ENCODE measurements at places on chromosomes 3 and 15.

- DNase-seq, result no peak
Measured at GRCh38 chr3:14494973-14495300, 45.2 kb downstream of the GRIP2 start.

DNA sequence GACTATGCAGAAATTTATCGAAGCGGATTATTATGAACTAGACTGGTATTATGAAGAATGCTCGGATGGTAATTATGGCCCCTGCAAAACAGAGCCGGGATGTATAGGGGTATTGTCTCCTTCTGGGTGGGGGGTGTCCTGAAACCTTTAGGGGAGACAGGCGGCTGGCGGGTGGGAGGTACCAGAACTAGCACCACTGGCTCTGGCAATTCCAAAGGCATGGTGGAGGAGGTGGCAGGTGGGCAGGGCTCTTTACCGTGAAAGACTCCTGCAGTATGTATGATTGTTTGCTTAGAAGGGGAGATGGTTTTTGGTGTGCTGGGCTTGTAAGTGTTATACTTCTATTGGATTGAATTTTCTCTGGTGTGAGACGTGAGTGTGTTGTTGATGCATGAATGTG, 58.4 kb downstream of the TRAK1 start:
- no peak for DNase-seq

GRCh38 chr3:70982700-70983140, 600.8 kb downstream of the FOXP1 start:
- no peak for DNase-seq

DNA sequence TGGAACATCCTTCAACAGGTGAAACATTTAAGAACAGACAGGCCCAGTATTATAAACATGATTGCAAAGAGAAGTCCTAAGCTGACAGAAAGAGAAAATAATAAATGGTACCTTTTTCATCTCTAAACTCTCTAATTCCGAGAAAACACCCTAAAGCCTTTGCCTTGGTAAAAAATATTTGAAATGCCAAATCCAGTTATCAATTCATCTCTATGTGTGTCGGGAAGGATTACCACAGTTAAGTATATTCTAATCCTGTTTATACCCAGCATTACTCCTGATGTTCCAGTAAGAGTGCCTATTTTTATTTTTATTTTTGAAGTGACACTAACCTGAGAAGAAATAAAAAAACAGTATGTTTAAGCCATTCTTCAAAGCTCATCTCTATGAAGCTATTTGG, 219.3 kb upstream of the NANOGP8 start:
- DNase-seq, result no peak

GRCh38 chr3:146640361-146640760, 35.2 kb upstream of the PLSCR5 start:
- DNase-seq, result no peak

- no peak for DNase-seq
Measured at GRCh38 chr3:127442506-127442905, 148.0 kb downstream of the TPRA1 start.

GRCh38 chr15:43518197-43518761, 871 bp downstream of the MAP1A start:
- no peak for DNase-seq

- no peak for DNase-seq
Measured at GRCh38 chr3:99872923-99873254, 55.2 kb downstream of the CMSS1 start.

DNA sequence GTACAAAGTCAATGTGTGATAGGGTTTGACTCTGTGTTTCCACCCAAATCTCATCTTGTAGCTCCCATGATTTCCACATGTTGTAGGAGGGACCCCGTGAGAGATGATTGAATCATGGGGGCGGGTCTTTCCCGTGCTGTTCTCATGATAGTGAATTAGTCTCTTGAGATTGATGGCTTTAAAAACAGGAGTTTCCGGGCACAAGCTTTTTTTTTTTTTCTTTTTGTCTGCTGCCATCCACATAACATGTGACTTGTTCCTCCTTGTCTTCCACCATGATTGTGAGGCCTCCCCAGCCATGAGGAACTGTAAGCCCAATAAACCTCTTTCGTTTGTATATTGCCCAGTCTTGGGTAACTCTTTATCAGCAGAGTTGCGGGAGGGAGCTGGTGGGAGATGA, 259.6 kb downstream of the TUSC7 start:
- no peak for DNase-seq

- no peak for DNase-seq
Measured at GRCh38 chr3:146557745-146558144, 13.3 kb upstream of the PLSCR1 start.

DNA sequence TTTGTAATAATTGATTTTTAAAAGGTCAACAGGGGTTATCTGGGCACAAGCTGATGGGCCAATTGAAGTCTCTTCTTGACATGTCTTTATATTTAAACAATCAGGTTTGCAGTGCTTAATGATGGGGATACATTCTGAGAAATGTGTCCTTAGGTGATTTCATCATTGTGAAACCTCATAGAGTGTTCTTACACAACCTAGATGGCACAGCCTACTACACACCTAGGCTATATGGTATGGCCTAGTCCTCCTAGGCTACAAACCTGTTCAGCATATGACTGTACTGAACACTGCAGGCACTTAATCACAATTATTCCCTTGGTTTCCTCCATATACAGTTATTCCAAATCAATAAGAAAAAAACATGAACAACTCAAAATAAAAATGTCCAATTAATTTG, 75.8 kb downstream of the IQSEC1 start:
- DNase-seq, result no peak

DNA sequence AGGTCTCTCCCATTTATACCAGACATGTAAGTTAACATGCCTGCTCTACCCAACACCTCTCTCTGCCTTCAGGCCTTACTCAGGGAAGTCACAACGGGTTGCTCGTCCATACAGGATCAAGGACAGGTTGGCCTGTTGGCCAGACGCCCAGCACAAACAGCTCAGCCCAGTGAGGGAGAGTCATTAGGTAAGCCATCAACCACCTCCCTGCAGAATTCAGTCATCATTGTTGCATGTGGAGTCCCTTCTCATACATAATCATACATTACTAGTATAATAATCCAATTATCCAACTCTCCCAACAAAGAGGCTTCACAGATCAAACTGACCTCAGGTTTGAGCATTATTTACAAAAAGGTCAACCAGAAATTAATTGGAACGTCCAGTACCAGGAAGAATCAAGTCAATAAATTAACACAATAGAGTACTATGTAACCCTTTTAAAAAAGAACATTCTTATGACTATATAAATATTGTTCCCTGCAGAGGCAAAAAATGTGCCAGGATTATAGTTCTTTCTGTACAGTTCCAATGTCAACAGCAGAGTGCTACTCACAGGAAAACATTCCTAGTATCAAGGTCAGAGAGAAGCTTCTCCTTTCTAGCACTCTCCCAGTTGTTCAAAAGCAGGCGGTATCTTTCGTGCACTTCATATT, 33.2 kb downstream of the HOMER2 start:
- DNase-seq, result no peak

DNA sequence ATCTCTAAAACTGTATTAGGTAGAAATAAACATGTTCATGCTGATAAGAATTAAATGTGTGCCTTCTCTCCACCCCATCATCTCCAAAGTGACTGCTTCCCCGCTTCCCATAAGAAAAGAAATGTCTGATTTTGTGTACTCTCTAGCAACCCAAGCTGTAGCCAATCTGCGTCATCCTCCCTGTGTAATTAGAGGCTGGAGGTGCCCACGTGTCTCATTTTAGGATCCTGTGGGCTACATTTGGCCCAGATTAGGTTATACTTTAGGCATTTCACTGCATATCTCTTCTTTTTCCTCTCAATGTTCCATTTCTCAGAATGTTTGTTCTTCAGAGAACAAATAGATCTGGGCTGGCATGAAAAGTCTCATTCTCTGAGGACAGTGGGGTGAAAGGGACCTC, 19.3 kb upstream of the ZNF148 start:
- DNase-seq, result no peak

DNA sequence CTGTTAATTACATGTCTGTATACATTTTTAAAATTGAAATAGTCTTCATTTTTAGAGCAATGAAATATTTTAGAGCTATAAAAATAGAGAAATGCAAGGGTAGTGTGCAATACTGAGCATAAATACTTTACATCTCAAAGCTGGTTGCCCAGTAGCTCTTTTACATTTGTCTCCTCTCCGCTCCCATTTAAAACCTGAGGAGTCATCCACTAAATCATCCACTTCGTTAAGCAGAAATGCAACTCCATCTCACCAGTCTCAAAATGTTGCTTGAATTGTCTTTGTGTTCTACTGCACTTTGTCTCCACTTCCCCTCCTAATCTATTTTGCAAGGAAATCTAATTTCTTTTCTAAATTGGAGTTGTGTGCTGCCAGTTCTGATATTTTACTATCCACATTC, 563.6 kb downstream of the VGLL3 start:
- DNase-seq, result no peak

DNA sequence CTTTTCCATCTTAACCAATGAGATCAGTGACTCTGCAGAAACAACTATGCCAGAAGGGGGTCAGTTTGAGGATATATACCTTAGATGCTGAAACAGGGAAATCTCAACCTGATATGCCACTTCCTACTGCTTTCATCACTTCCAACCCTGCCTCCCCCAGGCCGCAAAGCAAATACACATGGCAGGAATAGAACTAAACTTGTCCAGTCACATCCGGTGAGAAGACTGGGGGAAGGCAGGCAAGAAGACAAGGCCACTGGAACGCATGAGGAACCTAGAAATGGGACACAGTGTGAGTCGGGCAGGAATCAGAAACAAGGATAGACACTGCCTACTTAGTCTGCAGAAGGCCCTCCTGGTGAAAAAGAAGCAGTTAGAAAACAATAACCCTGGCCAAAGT, 90.6 kb downstream of the MYO5A start:
- DNase-seq, result no peak

- DNase-seq, result no peak
Measured at GRCh38 chr3:37540786-37541185, 320.9 kb upstream of the CTDSPL start.

- DNase-seq, result no peak
Measured at GRCh38 chr3:168933614-168934013, 729.9 kb downstream of the MECOM start.

GRCh38 chr15:101198031-101198575, 53.7 kb downstream of the CHSY1 start:
- no peak for DNase-seq

- peak; percentile 2 for DNase-seq
Measured at GRCh38 chr15:49270541-49271421, 100.7 kb downstream of the GALK2 start.

GRCh38 chr15:29919380-29919881, 97.2 kb upstream of the TJP1 start:
- no peak for DNase-seq

GRCh38 chr3:134824791-134825190, 29.7 kb downstream of the EPHB1 start:
- DNase-seq, result no peak

DNA sequence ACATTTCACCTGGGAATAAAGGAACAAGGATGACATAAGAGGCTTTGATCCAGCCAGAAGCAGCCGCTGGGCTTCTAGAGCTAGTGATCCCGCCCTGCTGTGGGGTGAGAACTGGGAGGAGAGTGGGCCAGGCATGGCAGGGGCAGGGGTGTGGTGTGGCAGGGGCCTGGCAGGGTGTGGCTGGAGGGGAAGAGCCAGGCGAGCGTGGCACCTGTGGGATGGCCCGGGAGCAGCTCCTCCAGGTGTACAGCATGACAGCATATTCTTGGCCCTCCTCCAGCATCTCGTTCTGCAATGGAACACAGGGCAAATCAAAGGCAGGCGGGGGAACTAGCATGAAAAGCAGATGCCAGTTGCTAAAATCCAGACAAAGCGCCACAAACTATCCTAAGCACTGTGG, 35.5 kb downstream of the CYFIP1 start:
- DNase-seq, result no peak

GRCh38 chr15:49036650-49037545, 9.3 kb downstream of the SECISBP2L start:
- DNase-seq, result no peak

DNA sequence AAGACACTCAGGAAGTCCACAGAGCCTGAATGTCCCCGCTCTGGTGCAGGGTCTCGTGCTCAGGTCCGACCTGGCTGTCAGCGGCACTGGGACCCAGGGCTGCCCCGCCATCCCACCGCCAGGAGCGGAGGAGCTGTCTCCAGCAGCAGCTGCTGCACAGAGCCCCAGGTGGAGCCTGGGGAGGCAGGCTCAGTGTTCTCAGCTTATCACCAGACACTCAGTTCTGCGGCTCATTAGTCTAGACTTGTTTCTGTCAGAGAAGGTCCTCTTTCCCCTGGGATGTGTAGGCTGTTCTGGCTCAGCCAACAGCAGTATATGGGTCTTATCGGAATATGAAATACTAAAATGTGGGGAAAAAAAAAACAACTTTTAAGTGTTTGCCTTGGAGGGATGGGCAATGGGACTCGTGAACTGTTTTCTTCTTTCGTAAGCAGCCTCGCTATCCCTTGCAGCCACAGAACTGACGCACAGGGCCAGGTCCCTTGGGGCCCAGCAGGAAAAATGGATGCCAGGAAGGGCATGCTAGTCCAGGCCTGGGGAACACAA, 75.9 kb downstream of the KLF13 start:
- DNase-seq, result no peak

GRCh38 chr3:171895900-171896299, 52.8 kb downstream of the TMEM212 start:
- no peak for DNase-seq

DNA sequence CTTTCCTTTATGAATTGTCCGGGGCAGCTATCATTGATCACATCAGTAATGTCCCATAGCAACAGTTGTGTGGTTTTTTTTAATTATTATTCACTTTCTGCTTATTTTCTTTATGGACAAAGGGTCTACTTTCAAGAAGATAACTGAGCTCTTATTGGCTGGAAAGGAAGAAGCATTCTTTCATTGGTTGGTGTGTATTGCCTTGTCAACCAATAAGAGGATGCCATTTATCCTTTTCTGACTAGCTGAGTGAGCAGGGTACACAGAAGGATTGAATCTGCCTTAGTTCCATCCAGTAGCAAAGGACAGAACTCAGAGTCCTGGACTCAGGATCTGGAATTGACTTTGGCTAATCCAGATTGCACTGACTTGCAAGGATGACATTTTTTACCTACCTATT, 13.2 kb upstream of the AEN start:
- DNase-seq, result no peak

DNA sequence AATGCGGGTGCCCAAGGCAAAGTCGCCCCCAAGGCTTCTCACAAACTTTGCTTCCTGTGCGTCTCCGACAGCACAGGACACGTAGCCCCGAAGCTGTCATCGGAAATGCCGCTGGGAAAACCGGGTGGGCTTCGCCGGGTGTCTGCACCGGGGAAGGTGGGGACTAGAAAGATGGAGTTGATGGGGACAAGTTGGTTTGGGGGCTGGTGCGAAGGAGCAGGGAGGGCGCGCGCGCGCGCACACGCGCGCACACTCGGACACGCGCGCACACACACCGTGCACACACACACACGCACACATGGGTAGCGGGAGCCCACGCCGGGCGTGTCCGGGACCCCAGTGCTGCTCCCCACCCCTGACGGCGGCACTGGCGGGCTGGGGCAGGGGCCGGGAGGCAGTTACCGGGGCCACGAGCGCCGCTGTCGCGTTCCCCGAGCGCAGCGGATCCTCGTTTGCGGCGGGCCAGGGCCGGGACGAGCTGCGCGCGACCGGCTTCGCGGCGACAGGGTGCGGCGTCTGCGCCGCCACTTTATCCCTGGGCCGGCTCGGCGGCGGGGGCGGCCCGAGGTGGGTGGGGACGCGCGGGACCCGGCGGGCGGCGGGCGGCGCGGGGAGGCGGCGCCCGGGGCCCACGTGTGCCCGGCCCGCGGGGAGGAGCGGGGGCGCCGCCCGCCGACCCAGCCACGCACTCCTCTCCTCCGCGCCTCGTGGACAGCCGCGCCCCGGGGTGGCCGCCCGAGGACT, 539 bp upstream of the MGLL start:
- peak; percentile 15 for DNase-seq

Data from neuronal stem cell (in vitro differentiated cells).